ENCODE measurements at places on chromosomes 1 and 21.

- DNase-seq, result no peak
These were observed 27.0 kb downstream of the STYXL2 start for GRCh38 chr1:167120899-167121298.

DNA sequence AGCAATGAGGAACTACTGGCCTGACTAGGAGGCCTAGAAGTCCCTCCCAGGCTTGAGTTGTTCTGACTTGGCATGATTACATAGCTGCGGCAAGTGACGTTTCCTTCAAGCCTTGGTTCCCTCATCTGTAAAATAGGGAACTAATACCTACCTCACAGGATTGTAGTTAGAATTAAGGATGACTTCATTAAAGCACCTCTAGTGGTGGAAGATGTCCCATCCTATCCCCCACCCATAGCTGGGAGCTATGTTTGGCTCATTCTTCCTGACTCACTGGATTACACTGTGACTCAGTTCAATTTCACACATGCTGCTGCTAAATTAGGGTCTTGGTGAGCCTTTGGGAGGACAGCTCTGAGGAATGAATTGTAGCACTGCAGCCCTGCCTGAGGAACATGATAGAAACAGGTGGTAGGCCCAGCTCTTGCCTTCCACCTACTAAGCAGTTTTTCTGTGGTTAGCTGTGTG lies 6.0 kb upstream of the SHISA4 start:
- no peak for DNase-seq

GRCh38 chr1:235859789-235860188 lies 6.9 kb downstream of the LYST start:
- DNase-seq, result no peak

DNA sequence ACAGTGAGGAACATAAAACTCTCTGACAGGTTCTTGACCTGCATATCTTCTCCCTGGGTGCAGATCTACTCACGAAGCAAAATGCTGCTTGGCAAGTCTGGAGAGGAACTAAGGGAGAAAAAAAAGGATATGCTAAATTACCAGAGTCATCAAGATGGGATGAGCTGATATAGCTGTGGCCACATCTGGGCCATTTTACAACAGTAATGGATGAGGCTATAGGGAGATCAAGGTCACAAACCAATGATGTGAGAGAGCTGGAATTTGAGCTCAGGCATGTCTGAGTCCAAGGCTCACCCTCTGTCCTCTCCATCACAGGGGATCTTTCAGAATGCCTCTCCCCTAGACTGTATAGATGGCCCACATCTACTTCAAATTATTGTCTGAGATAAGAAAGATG lies 26.2 kb downstream of the ZMYND12 start:
- no peak for DNase-seq

DNA sequence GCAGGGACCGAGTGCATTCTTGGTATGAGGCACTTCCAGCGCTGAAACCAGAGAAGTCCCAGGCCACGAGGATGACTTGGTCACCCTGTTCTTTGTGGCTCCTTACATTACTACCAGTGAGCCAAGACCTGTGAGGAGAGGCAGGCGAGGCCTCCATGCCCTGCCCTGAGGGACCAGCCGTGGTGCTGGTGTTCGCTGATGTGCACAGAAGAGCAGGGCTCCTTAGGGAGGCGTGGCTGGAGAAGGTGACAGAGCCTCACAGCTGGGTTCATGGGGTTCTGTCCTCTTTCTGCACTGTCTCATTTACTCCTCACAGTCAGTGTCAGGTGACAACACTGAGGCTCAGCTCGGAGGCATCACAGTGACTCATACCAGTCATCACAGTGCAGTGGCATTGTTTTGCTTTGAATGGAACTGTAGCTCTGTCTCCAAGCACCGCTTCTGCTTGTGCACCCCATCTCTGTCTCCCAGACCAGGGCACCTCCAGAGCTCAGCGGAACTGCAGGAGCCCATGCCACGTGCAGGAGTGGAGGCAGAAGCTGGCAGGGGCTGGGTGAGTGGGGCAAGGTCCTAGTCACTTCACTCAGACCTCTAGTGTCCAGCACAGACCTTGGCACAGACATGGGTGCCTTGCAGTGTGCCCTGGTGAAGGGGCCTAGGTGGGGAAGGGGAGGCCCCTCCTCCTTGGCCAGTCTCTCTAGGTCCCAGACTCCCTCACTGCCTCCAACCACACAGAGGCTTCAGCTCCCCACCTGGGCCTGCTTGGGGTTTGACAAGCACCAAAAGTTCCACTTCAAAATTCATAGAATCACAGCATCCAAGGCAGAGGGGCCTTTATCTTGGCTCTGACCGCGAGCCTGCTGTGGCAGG lies 310.9 kb downstream of the MATN1 start:
- no peak for DNase-seq

- DNase-seq, result no peak
These were observed 28.5 kb upstream of the EPS8L3 start for GRCh38 chr1:109792056-109792831.

DNA sequence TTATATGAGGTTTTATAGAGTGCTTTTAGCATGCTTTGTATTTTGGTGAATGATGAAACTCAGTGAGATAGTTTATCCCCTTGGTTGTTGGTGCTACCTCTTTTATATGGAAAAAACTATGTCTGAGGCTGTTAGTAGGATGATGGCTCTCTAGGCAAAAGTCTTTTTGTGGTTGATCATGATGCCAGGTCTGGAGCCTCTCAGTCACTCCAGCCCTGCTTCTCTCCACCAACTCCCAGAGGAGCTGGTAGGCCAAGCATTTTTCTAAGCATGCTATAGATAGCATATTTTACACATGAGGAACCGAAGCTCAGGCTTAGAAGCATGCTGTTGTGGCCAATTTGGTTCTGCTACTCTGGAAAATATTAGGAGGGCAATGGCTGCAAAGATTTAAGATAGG lies 82.2 kb downstream of the FMN2 start:
- DNase-seq, result no peak

DNA sequence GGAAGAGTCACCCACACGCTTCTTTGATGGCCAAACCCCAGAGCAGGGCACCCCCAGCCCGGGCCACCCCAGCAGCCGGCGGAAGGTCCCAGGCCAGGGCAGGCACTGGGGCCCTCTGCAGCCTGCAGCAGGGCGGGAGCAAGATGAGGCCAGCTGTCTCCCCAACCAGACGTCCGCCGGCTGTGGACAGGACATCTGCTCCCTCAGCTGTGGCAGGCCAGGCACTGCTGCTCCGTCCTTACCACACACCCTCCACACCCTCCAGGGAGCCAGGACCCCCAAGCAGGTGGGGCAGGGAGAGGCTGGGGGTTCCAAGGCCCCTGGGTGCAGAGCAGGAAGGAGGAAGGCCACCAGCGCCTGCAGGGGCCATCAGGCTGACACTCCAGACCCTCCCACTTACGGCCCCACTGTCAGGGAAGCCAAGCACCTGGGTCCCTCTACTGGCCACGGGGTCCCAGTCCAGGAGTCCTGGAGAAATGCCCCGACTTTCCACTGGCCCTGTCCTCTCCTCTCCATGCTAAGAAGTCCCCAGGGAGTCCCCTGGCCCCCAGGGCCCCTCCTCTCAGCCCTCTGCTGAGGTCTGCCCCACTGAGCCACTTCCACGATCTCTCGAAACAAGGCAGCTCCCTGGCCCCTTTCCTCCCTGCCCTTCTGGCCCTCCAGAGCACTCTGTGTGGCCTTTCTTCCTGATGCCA lies 5.6 kb downstream of the WNT9A start:
- DNase-seq, result no peak

DNA sequence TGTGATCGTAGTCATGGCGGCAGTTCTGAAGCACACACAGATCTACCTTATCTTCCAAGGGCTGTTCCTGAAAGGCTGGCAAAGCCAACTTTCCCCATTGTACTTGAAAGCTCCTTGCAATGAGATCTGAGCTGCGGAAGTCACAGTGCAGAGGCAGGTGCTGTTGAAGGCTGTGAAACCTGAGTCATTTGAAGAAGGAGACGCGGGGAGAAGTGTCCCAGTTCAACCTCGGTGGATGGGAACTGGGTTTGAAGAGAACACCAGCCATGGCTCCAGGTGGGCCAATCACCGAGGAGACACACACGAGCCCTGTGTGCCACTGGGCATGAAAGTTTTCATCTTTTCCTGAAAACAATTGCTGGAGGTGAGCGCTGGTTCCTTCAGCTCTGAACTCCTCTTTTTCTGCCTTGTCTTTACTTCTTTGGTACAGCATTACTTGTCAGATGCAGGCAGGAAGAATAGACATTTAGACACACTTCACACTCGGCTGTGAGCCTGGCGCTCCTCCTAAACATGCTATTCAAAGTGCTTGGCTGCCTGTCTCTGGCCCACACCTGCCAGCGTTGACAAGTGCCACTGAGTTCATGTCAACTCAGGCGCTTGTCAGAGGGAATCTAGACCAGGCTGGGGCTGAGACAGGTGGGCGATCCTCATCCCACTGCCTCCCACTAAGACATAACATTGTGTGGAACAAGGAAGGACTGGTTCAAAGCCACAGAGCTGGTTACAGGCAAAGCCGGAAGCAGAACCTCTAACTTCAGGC lies 25.7 kb upstream of the PDE9A start:
- no peak for DNase-seq

GRCh38 chr21:44942566-44942965 lies 2.7 kb downstream of the SLX9 start:
- no peak for DNase-seq

DNA sequence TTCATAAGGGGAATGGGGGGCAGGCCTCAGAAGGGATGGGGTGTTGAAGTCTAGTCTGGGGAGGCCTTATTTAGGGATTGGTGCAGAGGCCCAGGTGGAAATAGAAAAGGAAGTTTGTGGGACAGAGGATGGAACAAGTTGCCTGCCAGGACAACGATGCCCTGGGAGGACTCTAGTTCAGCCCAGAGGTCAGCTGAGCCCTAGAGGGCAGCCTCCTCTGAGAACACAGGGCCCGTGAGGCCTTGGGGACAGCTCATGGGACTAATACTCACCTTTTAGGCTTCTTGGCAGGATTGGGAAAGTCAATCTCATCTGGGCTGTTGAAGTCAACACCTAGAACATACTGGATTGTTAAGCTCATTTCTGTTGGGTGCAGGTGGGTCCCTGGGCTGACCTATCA lies 43.0 kb downstream of the LHX4 start:
- DNase-seq, result no peak
